Esophagus squamous epithelium (tissue), 5 donors: ENCODE measurements at places on chromosomes 5 and 9.

DNA sequence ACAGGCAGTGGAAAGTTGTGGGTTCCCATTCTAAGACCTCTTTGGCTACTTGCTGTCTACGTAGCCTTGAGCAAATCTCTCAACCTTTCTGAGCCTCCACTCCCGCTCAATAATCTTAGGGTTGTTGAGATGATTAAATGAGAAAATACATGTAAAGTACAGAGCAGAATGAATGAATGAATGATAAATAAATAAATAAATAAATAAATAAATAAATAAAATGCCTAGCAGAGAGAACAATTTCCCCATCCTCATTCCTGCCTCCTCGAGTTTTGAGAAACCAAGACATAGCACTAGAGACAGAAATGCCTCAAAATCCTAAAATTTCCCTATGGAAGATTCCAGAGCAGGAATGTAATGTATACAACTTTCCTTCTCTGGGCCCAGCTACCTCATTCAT, 128.3 kb upstream of the RAD23B start:
- no peak overlapping the region for H3K4me3 ChIP-seq
- no peak overlapping the region for H3K27ac ChIP-seq
- H3K4me1 ChIP-seq, result no peaks in the 10 kb centered on the region
- DNase-seq, result no peak
- no peaks in the 10 kb centered on the region for H3K36me3 ChIP-seq

DNA sequence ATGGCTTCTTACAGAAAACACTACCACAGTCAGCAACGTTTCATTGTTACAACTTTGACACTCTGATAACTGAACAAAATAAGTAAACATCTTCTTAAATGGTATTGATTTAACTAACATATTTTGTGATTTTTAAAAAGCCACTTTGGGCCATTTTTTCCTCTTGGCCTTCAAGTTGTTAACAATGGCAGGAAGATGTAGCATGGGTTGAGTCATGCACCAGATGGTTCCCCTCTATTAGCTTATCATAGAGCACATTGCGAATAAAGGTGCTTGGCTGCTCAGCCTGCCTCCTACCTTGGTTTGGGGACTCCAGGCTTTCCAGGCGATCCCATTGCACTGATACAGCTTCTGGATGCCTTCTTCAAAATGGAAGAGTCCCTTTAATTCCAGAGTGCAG, 24.1 kb upstream of the CER1 start:
- no peak overlapping the region for H3K4me3 ChIP-seq
- H3K27ac ChIP-seq, result no peak overlapping the region
- no peaks in the 10 kb centered on the region for H3K36me3 ChIP-seq
- no peaks in the 10 kb centered on the region for H3K4me1 ChIP-seq

- no peak for DNase-seq
- no peaks in the 10 kb centered on the region for H3K4me1 ChIP-seq
- no peak overlapping the region for H3K4me3 ChIP-seq
- H3K36me3 ChIP-seq, result peaks cover 98% of the 10 kb centered on the region
- no peak overlapping the region for H3K27ac ChIP-seq
Observed at GRCh38 chr9:92058723-92059444, 56.3 kb downstream of the SPTLC1 start.

- no peaks in the 10 kb centered on the region for H3K36me3 ChIP-seq
- no peak overlapping the region for H3K4me3 ChIP-seq
- no peak for DNase-seq
- no peaks in the 10 kb centered on the region for H3K27me3 ChIP-seq
- peaks cover 33% of the 10 kb centered on the region for H3K4me1 ChIP-seq
- peak overlapping the region; percentile 39 for H3K27ac ChIP-seq
Observed at GRCh38 chr9:121561385-121562222, 62.0 kb upstream of the GGTA1 start.

GRCh38 chr5:124655251-124655917, 91.1 kb downstream of the ZNF608 start:
- no peaks in the 10 kb centered on the region for H3K36me3 ChIP-seq
- DNase-seq, result no peak
- H3K27ac ChIP-seq, result peak overlapping the region; percentile 76
- no peaks in the 10 kb centered on the region for H3K27me3 ChIP-seq
- H3K4me3 ChIP-seq, result peak overlapping the region; percentile 4

DNA sequence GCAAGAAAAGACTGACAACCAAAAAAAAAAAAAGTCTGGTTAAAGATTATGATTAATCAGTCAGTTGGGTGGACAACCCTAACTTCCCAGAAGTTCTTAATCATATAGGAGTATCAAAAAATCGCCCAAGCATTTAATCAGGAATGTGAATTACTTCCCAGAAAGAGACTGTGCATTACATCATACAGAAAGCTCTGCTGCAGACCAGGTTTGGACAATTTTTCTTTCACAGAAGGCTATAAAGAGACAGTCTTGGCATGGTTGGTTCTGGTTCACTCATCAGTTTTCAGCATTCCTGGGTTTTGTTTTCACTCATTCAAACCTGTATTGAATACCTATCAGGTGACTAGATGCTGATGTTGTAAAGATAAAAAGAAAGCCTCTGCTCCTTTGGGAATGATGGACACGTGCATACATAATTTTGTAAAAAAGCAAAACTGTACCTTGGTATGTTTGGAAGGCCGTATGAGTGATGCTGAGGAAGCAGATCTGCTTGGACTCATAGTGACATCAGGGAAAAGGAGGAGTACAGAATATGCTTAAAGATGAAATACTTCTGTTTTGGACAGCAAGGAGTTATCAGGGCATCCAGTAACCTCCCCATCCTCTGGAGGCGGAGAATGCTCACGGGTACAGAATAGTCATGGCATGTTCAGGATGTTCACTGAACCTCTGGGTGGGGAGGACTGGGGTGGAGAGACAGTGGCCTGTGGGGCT, 178.4 kb downstream of the GNA14 start:
- H3K36me3 ChIP-seq, result no peaks in the 10 kb centered on the region
- no peak overlapping the region for H3K27ac ChIP-seq
- H3K4me3 ChIP-seq, result no peak overlapping the region
- H3K4me1 ChIP-seq, result no peaks in the 10 kb centered on the region

- peaks cover 11% of the 10 kb centered on the region for H3K4me1 ChIP-seq
- H3K27ac ChIP-seq, result no peak overlapping the region
- no peak overlapping the region for H3K4me3 ChIP-seq
- DNase-seq, result no peak
- H3K27me3 ChIP-seq, result no peaks in the 10 kb centered on the region
Observed at GRCh38 chr9:33172256-33173238, 5.4 kb upstream of the B4GALT1 start.

DNA sequence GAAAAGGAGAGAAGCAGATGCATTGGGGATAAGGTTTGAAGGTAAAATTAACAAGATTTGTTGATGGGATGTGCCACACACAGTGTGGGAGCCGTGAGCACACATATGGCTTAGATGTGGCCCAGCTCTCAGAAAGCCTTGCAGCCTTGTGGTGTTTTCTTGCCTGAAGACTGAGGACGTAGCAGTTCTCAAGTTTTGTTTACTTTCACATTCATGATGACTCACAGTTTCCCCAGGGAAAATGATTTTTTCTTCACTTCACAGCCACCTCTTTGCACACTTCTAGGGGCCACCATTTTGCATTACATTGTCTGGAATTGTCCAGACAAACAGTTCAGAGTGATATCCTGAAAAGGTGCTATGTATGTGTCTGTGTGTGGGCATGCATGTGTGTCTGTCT, 126.2 kb downstream of the BASP1 start:
- H3K27ac ChIP-seq, result no peak overlapping the region
- no peaks in the 10 kb centered on the region for H3K4me1 ChIP-seq
- DNase-seq, result no peak

DNA sequence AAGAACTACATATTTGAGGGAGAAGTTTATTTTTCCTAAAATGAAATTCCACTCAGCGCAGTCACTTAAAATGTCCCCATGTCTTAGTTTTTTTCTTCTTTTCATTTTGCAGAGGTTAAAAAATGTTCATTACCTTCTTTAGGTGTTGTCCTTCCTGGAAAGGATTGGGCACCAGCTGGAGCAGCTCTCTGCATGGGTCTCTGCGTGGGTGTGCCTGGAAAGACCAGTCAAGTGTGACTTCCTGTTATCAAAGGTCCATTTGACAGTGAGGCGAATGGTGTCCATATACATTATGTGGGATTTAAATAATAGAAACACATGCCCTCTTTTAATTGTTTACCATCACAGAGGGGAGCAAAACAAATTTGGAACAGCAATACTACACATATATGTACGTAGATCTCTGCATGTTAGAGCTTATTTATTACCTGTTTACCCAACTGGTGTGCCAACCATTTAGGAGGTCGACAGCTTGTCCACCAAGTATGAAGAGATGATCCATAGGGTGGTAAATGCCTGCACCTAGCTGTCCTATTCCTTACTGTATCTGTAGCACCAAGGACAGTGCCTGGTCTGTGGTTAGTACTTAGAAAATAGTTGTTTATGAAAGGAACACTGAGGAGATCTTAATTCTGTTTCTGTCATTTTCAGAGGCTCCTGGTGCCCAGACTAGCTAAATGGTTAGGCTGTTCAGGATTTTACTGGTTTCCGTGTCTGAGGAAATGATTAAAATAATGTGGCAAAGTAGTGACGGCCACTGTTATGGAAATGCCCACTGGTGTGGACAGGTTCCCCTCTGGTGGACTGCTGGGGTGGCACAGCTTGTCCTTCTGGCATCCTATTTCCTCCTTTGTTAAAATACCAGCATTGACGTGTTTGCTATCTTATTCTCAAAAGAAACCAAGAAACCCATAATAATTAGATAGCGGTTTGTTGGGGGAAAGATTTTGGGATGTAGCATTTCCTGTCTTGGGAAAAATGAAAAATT, 200.4 kb downstream of the MAST4 start:
- no peaks in the 10 kb centered on the region for H3K4me1 ChIP-seq
- H3K4me3 ChIP-seq, result no peak overlapping the region
- H3K27ac ChIP-seq, result no peak overlapping the region
- no peak for DNase-seq

DNA sequence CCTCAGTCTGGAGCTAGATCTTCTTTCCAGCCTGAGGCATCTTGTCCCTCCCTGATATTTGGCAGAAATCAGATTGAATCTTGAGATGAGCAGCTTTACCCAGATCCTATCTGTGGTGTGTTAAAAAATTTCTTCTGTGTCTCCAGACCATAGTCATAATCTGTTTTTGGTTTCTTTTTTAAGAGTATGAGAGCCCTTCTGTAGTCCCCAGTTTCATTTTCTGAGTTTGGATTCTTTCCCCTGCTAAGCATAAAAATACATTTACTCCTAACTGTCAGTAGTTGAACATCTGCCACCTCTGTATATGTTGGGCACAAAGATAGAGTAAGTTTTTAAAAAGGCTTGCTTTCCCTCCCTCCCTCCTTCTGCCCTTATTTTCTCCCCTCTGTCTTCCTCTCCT, 137.7 kb downstream of the CNTLN start:
- no peaks in the 10 kb centered on the region for H3K4me1 ChIP-seq
- H3K27me3 ChIP-seq, result no peaks in the 10 kb centered on the region
- no peak overlapping the region for H3K27ac ChIP-seq
- no peak for DNase-seq
- no peak overlapping the region for H3K4me3 ChIP-seq
- no peaks in the 10 kb centered on the region for H3K36me3 ChIP-seq

- no peaks in the 10 kb centered on the region for H3K27me3 ChIP-seq
- no peaks in the 10 kb centered on the region for H3K4me1 ChIP-seq
- H3K27ac ChIP-seq, result no peak overlapping the region
- H3K36me3 ChIP-seq, result no peaks in the 10 kb centered on the region
- DNase-seq, result no peak
- no peak overlapping the region for H3K4me3 ChIP-seq
Observed at GRCh38 chr5:94250985-94251384, 367.4 kb downstream of the KIAA0825 start.

- DNase-seq, result no peak
- no peaks in the 10 kb centered on the region for H3K27me3 ChIP-seq
- peak overlapping the region; percentile 15 for H3K27ac ChIP-seq
- H3K4me1 ChIP-seq, result peaks cover 8% of the 10 kb centered on the region
Observed at GRCh38 chr9:121344184-121344583, 25.9 kb downstream of the STOM start.

DNA sequence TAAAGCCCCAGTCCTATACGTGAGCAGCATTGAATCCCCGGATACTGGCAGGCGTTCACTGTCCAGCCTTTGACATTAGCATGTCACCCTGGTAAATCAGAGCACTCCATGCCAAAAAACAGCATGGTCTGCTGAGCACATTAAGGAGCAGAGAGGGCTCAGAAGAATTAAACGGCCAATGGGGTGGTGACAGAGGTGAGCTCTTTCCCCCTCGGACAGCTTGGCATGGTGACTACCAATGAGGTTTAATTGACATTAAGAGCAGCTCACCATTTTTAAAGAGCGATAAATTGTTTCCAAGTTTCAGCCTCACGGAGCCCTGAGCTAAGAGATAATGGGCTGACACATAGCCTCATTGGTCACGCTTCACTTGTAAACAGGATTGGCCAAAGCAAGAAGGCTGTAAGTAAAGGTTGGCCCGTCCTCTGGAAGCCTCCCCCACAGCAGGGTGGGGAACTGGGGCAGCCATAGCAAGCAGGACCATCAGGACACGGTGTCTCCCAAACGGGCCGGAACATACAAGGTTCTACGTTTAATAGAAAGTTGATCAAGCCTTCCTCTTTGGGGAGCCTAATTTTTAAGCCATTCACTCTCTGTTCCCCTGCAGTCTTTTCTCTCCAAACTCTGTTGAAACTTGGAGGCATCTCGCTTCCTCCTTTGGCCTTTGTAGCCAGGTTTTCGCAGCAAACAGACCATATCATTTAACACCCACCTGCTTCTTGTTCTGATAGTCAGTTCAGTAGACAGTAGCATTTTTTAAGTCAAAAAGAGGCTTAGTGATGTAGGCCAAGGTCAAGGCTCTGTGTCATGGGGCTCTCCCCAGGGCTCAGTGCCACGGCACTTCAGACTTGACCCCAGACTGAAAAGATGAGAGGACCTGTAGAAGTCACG, 25.9 kb downstream of the QRFP start:
- no peaks in the 10 kb centered on the region for H3K27me3 ChIP-seq
- peak overlapping the region; percentile 71 for H3K27ac ChIP-seq
- H3K4me3 ChIP-seq, result no peak overlapping the region
- H3K36me3 ChIP-seq, result peaks cover 83% of the 10 kb centered on the region
- DNase-seq, result no peak

DNA sequence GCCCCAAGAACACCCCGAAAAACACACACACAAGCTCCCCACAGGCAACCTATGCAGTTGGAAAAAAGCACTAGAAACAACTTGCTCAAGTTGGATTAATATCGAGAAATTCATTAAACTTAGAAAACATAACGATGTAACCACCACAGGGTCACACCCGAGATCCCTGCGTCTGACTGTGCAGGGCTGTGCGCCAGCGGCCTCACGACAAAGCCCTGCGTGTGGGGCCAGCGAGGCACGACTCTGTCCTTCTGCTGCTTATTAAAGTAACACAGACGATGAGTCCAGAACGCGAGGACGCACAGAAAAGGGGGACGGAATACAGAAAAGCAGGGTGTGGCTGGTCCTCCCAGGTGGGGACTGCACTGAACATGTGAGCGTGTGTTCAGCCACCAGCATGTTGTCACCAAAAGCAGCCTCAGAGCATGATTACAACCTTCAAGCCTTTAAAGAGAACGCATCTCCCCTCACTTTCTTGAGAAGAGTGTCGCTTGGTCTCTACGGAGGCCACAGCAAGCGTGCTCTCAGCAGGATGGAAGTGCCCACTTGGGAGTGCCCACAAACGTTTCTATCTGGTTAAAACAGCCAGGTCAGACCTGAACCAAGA, 14.4 kb downstream of the SLC12A7 start:
- H3K27me3 ChIP-seq, result no peaks in the 10 kb centered on the region
- no peak overlapping the region for H3K4me3 ChIP-seq
- no peak overlapping the region for H3K27ac ChIP-seq
- no peaks in the 10 kb centered on the region for H3K36me3 ChIP-seq

GRCh38 chr5:148372166-148372725, 11.5 kb upstream of the FBXO38 start:
- H3K27me3 ChIP-seq, result no peaks in the 10 kb centered on the region
- no peak overlapping the region for H3K27ac ChIP-seq
- DNase-seq, result no peak
- H3K4me1 ChIP-seq, result no peaks in the 10 kb centered on the region

- H3K4me1 ChIP-seq, result peaks cover 3% of the 10 kb centered on the region
- H3K27ac ChIP-seq, result no peak overlapping the region
- H3K27me3 ChIP-seq, result no peaks in the 10 kb centered on the region
- DNase-seq, result no peak
- H3K36me3 ChIP-seq, result no peaks in the 10 kb centered on the region
Observed at GRCh38 chr5:39058178-39058921, 15.8 kb downstream of the RICTOR start.
